ENCODE measurements at places on chromosomes 12 and 14. TPM values are rescaled to one million over a fixed set of nuclear protein-coding genes. Genes with fewer than 3 reads are reported as not detected.

AJUBA gene
- 3.2 TPM for total RNA-seq

SLC5A8 gene
- not detected for total RNA-seq

RTL1 gene
- total RNA-seq: not detected

GRCh38 chr14:29716150-29716549 lies 211.5 kb downstream of the PRKD1 start:
- no peak for DNase-seq

GRCh38 chr14:63603749-63604277 lies 37.9 kb downstream of the WDR89 start:
- no peak for DNase-seq

DNA sequence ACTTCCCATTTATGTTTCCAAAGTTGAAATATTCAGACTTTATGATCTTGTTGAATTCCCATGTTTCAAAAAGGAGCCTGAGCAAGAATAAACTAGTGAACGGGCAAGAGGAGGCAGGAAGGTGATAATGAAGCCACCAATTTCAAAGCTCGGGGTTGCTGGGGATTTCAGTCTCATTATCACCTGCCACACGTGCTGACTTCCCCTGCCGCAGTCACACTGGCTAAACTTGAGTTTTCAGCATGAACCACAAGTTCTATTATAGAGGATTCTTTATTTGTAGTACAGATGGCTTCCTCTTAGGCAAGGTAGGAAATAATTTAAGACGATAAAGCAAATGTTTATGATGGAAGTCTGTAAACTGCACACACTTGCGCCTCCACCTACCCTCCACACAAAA lies 18.1 kb upstream of the DIABLO start:
- no peak for DNase-seq
